H54 (cell line): ENCODE measurements at places on chromosomes 5 and 9.

- no peak for DNase-seq
Observed at GRCh38 chr5:172659909-172660628, 19.0 kb downstream of the NEURL1B start.

DNA sequence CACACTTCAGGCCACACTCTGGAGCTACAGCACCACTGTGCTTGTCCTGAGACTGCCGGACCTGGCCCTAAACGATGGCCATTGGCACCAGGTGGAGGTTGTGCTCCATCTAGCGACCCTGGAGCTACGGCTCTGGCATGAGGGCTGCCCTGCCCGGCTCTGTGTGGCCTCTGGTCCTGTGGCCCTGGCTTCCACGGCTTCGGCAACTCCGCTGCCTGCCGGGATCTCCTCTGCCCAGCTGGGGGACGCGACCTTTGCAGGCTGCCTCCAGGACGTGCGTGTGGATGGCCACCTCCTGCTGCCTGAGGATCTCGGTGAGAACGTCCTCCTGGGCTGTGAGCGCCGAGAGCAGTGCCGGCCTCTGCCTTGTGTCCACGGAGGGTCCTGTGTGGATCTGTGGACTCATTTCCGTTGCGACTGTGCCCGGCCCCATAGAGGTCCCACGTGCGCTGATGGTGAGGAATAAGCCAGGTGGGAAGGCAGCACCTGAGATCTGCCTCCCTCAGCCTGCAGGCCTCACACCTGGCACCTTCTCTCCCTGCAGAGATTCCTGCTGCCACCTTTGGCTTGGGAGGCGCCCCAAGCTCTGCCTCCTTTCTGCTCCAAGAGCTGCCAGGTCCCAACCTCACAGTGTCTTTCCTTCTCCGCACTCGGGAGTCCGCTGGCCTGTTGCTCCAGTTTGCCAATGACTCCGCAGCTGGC lies 14.7 kb downstream of the CRB2 start:
- no peak for DNase-seq

- no peak for DNase-seq
Observed at GRCh38 chr5:83397658-83398057, 73.9 kb upstream of the VCAN start.

DNA sequence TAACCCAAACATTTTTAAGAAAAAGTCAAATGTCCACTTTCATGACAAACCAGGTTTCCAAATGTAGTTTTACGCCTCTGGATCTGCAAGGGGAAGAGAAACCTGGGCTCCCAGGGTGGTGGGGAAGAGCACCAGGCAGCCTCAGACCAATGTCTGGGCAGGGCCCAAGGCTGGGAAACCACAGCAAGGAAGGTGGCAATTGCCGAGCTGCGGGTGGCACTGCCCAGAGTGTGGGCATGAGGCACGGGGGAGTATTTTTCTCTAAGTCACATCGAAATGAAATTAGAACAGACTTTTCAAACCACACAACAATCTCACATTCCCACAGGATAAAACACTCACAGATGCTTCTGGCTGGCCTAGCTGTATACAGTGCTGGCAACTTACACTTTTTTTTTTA lies 32.6 kb upstream of the RASGEF1C start:
- no peak for DNase-seq

DNA sequence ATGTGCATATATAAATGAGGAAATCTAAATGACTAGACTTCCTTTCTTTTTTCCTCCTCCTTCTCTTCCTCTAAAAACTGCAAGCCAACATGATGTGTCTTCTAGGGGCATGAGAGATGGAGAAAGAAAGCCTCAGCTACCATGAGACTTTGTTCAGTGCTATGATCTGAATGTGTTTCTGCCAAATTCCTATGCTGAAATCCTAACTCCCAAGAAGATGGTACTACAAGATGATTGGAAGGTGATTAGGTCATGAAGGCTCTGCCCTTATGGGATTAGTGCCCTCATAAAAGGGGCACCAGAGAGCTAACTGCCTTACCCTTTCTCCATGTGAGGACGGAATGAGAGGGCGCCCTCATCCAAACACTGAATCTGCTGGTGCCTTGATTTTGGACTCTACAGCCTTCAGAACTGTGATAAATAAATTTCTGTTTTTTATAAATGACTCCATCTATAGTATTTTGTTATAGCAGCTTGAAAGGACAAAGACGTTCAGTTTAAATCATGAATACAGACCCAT lies 72.2 kb upstream of the IL6ST start:
- DNase-seq: no peak

GRCh38 chr9:19036611-19037010 lies 3.6 kb upstream of the SAXO1 start:
- no peak for DNase-seq

GRCh38 chr9:133579601-133580418 lies 29.4 kb downstream of the FAM163B start:
- DNase-seq: no peak
